ENCODE measurements at places on chromosomes 1 and 21.

- peak; percentile 33 for DNase-seq
Observed at GRCh38 chr1:109201123-109201703, 12.5 kb upstream of the SARS1 start.

DNA sequence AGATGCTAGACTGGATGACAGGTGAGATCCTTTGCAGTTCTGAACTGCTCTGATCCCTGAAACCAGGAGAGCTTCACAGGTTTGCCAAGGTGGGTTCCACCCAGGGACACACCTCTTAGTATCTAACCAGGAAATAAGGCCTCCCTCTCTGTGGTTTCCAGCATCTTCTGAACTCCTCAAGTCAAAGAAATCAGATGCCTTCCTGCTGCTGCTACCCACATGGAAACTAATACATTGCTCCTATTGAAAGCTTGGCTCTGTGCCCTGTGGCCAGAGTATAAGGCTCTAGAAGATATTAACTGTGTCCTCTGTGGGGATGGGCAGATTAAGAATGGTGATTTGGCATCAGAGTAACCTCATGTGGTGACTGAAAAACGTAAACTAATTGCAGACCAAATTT lies 75.0 kb upstream of the MRPS6 start:
- DNase-seq: no peak

- DNase-seq: no peak
Observed at GRCh38 chr1:58735586-58735985, 35.7 kb upstream of the MYSM1 start.

DNA sequence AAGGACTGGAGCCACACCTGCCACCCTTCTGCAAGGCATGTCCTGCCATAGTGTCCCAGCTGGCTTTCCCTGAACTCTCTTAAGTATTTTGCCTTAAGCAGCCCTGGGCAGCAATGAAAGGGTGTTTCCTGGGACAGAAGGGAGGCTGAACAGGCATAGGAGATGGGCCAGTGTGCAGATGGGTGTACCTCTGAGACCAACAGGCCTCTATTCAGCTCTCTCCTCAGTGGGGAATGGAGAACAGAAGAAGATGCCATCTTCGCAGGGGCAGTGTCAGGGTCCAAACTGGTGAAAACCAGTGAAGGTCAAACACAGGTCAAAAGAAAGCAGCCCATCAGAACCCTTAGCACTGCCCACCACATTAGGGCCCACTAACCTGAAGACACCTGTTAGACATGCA lies 53.2 kb downstream of the FAM78B start:
- DNase-seq: no peak

GRCh38 chr1:106178791-106179190 lies 877.7 kb upstream of the PRMT6 start:
- no peak for DNase-seq

DNA sequence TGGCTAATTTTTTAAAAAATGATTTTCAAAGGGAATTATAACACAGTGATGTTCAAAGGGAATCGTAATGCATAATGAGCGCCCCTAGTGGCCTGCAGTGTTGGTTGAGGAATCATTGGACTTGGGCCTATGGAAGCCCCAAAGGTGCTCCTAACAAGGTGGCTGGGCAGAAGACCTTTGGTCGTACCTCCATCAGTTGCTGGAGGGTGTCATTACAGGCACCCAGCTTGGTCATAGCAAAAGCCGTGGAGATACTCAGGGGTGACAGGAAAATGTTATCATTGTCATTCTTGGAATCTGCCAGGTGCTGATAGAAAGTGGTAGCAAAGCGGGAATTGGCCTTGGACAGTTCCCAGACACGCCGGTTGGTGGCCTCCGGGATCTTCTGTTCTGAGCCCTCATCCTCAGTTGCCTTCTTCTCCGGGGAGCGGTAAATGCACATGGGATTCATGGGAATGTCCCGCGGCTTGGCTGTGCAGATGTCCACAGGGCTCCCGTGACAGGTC lies 2.7 kb downstream of the SERPINC1 start:
- DNase-seq: peak; percentile 19

DNA sequence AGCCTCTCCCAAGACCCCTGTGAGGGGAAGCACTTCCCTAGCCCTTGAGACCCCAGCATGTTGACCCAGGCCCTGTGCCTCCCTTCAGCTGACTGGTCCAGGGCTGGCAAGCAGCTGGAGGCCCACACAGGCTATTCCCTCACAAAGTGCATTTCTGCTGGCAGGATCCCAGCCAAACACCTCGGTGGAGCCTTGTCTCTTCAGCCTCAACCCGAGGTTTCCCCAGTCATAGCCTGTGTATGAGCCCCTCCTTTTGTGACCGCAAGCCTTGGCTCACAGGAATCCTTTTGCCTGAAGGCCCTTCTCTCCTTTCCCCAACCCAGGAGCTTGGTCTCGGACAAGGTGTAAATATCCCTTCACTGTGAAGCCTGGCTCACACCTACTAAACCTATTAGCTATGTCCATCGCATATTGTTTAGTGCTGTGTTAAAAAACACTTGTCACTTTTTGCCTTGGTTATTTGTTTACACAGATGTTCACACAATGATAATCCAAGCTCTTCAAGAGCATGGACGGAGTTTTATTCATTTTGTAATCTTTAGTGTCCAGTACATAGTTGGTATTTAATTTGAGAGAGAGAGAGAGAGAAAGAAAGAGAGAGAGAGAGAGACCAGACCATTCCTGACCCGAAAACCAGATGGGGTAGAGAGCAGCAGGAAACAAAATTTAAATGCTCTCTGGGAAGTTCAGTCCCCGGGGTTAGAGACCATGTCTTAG lies 8.5 kb upstream of the CD247 start:
- no peak for DNase-seq

DNA sequence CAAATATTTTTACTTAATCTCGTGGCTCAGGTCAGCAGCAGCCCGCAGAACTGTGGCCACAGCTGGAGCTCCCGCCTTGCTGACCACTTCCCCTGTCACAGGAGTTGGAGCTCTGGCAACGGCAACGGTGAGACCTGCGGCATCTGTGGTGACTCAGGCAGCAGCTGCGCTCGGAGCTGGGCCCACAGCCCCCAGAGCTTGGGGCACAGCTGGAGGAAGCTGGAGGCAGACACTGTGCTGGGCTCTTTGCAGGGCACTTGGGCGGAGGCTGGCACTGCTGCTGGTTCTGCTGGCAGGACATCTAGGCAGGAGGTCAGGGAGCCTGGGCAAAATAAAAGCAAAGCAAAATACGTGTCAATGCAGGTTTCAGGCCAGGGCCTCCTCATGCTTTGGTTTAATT lies at the start of gene LCE3A:
Gene LCE3A, minus strand, starts transcription at position 301 of the 400 bp plus-strand sequence. Its CDS starts 0 bp downstream, at position 301.
- no peak for DNase-seq

DNA sequence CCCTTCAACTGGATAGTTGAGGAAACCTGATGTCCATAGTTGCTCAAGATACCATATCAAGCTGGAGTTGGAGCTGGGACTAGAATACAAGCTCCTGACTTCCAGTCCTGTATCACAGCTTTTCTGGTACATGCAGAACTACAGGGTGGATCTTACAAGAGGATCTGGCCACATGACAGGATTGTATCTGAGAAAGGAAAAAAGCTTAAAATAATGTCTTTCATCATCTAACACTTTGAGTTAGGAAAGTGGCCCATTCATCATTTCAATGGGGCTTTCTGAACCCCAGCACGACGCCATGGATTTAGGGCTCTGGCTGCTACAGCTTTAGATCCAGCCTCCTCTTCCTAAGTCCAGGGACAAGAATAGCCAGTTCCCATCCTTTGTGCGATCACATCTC lies 46.9 kb downstream of the RASSF5 start:
- DNase-seq: no peak

DNA sequence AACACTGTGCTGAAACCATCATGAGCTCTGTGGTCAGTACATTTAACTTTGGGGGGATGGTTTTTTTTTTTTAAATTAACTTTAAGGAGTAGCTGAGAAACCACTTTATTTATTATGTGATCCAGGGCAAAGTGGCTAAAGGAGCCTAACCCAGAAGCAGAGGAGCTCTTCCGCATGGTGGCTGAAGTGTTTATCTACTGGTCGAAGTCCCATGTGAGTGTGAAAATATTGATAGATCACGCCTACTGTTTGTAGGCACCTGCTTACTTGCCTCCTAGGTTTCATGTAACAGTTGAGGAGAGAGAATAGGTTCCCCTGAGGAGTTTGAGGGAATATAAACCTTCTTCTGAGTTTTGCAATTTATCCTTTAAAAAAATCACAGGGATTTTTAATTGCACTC lies 181.4 kb downstream of the ZP4 start:
- no peak for DNase-seq

- DNase-seq: no peak
Observed at GRCh38 chr21:35868005-35868868, 192.1 kb downstream of the SETD4 start.

DNA sequence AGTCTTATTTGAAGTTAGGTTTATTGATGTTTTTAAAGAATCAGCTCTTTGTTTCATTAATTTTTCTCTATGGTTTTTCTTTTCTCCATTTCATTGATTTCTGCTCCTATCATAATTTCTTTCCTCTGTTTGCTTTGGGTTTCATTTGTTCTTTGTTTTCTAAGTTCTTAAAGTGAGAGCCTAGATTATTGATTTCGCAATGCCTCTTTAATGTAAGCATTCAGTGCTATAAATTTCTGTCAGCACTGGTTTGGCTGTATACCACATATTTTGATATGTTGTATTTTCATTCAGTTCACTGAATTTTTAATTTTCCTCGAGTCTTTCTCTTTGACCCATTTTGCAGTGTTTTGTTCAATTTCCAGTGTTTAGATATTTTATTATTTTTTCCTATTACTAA lies 68.7 kb downstream of the DNAH14 start:
- no peak for DNase-seq

DNA sequence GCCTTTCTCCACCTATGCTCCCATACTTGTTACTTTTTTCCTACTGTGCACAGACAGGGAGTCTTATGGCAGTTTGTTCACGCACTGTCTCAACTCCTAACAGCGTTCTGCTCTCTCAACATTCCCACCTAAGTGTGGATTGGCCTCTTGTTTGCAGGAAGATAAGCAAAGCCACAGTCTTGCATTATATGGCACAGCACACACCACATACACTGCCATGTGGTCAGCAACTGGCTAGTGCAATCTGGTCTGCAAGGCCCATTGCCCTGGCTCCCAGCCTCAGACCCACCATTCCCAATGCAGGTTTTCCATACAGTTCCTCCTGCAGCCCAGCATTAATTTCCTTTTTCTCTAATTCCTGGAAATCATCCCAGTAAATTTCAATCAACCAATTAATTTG lies 38.3 kb upstream of the LAMC2 start:
- no peak for DNase-seq

GRCh38 chr1:230144758-230145504 lies 77.9 kb downstream of the GALNT2 start:
- DNase-seq: no peak

GRCh38 chr1:170836141-170836540 lies 99.2 kb upstream of the MROH9 start:
- no peak for DNase-seq

DNA sequence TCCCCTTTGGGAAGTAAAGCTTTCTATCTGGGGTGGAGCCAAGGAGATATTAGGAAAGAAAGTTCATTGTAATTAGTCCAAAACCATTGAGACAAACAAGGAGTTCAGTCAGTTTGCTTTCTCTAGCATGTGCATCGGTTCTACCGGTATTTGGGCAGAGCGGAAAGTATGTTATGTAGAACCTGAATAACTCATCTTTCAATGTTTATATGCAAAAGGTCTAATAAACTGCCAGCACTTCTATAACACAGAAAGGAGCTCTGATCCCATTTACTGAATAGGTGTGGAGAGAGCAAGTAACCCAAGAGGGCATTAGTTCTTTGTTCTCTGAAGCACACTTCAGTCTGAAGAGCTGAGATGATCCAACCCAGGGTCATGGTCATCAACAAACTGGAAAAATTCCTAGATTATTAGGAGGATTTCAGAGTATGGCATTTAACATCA lies 3.5 kb downstream of the TGFB2 start:
- no peak for DNase-seq

- no peak for DNase-seq
Observed at GRCh38 chr1:156151093-156151688, 2.2 kb upstream of the SEMA4A start.

- DNase-seq: no peak
Observed at GRCh38 chr21:36047139-36047538, 13.2 kb downstream of the SETD4 start.

DNA sequence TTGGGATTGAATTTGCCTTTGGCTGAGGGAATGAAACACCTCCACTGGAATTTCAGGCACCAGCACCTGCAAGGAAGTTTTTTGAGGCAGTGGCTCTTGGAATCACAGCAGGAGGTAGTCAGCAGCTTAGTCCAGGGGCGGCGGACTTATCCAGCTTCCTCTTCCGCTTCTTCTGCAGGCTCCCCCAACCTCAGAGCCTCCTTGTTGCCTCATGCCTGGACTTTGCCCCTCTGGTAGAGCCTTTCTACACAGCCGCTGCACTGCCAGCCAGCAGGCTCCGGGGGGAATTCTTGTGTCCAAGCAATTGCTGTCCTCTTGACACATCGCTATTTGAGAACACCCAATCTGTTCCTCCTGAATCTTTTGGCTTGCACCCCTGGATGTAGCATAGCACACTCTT lies 4.4 kb upstream of the RHEX start:
- DNase-seq: no peak

- no peak for DNase-seq
Observed at GRCh38 chr1:226309398-226310244, 657 bp upstream of the LIN9 start.

GRCh38 chr1:201353186-201353940 lies 24.1 kb downstream of the TNNT2 start:
- no peak for DNase-seq

DNA sequence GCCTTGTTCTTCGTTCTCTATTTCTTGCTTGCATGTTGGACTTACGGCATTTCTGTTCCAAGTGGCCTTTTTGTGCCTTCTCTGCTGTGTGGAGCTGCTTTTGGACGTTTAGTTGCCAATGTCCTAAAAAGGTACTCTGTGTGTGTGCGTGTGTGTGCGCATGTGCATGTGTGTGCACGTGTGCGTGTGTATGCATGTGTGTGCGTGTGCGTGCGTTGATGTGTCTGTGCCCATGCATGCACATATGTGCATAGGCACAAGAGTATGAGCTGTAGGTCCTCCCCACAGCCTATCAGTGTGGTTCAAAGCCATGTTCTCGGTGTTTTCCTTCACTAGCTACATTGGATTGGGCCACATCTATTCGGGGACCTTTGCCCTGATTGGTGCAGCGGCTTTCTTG lies 13.7 kb downstream of the NPPA start:
- DNase-seq: no peak

DNA sequence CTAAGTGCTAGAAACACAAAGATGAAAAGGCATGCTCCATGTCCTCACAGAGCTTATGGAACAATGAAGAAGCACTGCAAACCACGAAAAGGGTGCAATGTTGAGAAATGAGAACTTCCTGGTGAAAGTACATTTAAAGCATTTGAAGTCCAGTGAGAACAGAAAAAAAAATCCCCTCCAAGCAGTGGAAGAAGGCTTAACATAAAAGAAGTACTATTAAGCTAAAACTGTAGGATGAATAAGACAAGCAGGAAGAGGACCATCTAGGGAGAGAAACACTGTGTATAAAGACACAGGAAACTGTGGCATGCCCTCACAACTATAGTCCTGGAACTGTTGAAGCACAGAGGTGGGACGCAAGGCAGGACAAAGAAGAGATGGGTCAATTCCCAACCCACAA lies 10.0 kb downstream of the TP53BP2 start:
- no peak for DNase-seq
